Activated CD8-positive, alpha-beta memory T cell treated with anti-CD3 and anti-CD28 coated beads for 48 hours (primary cell): ENCODE measurements at places on chromosomes 2 and 18.

DNA sequence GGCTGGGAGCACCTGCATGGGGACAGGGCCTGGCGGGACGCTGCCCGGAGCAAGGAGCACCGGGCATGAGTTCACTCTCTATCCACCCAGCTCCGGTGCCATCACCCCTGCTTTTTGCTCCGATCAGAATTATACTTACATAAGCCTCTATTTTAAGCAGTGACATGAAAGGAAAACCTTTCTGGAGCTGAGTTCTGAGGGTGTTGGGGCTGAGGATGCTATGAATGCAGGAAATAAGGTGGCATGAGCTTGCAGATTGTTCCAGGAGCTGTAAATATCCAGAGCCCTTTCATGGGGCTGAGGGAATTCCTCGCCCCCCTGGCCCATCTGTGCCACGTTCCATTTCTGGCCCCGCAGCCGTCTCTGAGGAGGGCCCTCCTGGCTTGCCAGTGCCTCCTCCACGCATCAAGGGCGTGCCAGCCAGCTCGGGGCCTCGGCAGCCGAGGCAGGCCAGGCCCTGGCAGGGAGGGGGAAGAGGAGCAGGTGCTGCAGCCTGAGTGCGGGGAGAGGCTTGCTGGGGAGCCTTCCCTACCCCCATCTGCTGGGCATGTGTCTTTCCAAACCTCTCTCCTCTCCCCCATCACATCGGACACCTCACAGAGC lies 91.7 kb upstream of the MCFD2 start:
- DNase-seq = no peak

DNA sequence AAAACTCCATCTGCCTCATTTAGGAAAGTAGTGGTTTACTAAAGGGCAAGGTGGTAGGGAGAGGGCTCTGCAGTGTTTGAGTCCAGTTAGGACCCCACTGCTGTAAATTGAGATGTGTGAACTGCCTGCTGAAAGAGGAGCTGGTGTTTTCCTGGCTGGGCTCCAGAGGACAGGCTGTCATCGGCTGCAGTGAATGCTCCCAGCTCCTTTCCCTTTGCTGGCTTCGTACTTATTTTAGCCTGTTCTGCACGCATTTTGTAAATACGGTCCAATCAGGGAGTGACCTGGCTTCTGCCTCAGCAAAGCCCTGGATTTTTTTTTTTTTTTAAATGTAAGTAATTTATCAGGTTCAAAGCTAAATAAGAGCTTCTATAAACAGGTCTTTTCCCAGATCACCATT lies 37.5 kb downstream of the SLC4A3 start:
- no peak for DNase-seq

DNA sequence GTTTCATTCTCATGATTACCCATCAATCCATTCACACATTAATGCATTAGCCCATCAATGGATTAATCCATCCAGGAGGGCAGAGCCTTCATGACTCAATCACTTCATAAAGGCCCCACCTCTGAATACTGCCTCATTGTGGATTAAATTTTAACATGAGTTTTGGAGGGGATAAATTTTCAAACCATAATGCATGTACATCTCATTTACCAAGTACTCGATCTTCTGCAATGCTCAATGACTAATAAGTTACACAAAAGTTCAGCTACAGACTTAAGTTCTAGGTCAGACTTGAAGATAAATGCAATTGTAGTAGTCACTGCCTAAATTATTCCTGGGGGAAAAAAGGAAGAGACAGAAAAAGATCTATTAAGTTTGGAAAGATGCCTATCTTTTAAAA lies 120.0 kb upstream of the OSR1 start:
- DNase-seq = no peak

- DNase-seq = no peak
These were observed 15.2 kb downstream of the NFATC1 start for GRCh38 chr18:79410731-79411613.

DNA sequence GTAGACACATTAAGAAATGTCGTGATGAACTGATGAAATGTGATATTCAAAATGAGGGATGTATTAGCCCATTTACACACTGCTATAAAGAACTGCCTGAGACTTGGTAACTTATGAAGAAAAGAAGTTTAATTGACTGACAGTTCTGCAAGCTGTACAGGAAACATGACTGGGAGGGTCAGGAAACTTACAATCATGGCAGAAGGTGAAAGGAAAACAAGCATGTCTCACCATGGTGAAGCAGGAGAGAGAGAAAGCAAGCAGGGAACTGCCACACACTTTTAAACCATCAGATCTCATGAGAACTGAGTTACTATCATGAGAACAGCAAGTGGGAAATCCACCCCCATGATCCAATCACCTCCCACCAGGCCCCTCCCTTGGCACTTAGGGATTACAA lies 1010.8 kb upstream of the CELF4 start:
- DNase-seq = no peak

- no peak for DNase-seq
These were observed 150.3 kb downstream of the SATB2 start for GRCh38 chr2:199307461-199307860.

- DNase-seq = no peak
These were observed 530.3 kb upstream of the FSIP2 start for GRCh38 chr2:185208261-185208660.

DNA sequence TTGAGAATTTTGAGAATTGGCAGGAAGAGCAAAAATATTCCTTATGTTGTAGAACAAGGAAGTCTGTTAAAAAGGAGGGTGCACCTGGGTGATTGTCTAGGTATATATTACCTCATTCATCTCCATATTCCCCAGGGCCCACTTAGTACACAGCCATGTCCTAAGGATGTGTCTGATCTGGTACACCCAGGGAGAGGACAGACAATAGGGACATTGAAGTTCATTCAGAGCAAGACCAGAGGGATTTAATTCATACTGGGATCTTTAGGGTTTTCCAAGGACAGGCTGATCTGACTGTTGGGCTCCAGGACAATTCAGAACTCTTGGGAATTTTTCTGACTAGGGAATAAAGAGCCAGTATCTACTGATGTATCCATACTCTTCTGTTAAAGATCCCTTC lies 112.1 kb downstream of the PHLPP1 start:
- DNase-seq = no peak

- DNase-seq = no peak
These were observed 30.2 kb upstream of the SSB start for GRCh38 chr2:169768262-169768995.

DNA sequence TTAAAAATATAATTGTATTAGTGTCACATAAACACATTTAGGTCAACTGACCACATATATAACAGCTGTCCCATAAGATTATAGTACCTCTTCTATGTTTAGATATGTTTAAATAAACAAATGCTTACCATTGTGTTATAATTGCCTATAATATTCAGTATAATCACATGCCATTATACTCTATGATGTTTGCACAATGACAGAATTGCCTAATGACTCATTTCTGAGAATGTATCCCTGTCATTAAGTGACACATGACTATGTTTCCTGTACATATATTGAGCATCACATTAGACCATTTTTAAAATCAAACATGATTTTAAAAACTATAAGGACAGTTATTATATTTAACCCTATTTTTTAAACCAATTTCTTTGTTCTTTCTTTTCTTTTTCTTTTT lies 89.8 kb downstream of the HS6ST1 start:
- no peak for DNase-seq

DNA sequence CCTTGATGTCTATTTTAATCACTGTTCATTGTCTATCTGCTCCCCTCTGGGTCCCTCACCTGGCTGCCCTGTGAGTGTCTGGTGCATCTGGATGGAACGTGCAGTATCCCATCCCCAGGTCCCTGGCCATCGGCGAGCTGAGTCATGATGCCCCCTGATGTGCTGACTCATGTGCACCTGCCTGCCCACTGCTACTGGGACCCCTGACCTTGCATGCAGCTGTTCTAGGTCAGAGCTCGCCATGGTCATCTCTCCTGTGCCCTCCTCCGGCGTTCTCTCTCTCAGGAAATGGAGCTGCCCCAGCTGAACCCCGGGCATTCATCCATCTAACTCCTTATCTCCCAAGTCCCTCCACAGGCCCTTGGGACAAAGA lies 516.2 kb upstream of the HS6ST1 start:
- no peak for DNase-seq

DNA sequence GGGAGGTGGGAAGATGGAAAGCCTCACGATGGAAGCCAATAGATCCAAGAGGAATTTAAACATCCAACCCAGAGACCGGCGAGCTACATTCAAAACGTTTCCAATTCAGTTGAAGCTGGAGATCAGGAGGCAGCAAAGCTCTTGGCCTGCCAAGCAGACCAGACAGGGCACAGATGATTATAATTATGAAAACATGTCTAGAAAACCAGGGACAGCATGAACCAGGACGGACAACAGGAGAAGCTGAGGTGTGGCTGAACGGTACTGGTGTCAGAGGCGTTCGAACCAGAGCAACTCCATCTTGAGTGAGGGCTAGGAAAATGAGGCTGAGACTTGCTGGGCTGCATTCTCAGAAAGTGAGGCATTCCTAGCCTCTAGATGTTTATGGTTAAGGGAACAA lies 102.2 kb upstream of the CCDC150 start:
- no peak for DNase-seq

- DNase-seq = no peak
These were observed 40.3 kb upstream of the PKDCC start for GRCh38 chr2:42007551-42007950.

- DNase-seq = no peak
These were observed 136.7 kb downstream of the CDH2 start for GRCh38 chr18:28040211-28040610.

- no peak for DNase-seq
These were observed 729.6 kb upstream of the ZNF804A start for GRCh38 chr2:183868707-183869106.

GRCh38 chr2:120523766-120524165 lies 177.8 kb downstream of the INHBB start:
- no peak for DNase-seq

DNA sequence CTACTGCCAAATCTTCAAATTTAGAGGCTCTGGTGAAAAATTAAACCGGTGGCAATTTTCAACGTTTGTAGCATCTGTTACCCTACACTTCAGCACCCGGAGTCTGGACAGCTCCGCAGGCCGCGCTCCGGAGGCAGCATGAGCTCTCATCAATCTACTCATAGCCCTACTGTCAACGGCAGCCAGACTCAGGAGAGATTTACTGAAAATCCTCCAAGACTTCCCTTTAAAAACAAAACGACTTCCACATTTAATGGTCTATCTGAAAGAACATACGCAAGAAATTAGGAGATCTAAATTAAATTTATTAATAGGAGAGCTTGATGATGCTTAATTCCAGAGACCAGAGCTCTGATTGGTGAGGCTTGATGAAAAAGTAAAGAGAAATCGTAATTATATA lies 970 bp upstream of the ADCYAP1 start:
- no peak for DNase-seq

DNA sequence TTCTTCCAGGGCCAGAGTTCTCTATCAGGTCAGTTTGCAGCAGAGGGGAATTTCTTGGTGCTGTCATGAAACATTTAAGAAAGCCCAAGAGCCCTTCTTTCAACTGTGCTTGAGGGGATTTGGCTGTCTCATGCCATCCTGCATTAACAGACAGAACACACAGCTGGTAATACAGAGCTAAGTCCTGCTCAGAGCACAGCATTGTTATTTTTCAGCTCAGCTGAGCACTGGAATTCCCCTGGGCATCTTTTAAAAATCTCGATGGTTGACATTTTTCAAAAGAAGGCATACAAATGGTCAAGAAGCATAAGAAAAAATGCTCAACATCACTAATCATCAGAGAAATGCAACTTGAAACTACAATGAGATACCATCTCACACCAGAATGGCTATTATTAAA lies 14.9 kb upstream of the IL1R2 start:
- DNase-seq = no peak

GRCh38 chr2:183579686-183580085 lies 455.4 kb downstream of the NUP35 start:
- no peak for DNase-seq
